Stimulated activated CD8-positive, alpha-beta memory T cell treated with anti-CD3 and anti-CD28 coated beads, Interleukin-4, amount 100 ng/mL, for 24 hours (primary cell): ENCODE measurements at places on chromosomes 13 and 19.

DNA sequence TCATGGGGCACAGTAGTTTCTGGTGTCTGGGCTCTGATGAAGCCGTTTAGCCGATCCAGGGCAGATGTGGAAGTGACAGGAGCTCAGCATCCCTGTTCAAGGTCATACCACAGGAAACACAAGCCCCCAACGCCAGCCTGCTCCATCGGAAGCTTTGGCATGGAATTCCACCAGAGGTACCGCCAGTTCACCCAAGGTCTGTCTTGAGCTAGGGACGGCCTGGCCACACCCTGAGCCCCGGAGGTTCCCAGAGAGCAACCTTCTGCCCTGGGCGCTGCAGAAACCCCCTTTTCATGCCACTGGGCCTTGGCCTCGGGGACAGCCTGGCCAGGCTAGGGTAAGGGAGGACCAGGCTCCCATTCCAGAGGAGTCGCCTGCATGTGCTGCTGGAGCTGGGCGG is 39.4 kb upstream of the TPM4 start:
- DNase-seq = no peak

GRCh38 chr13:38824342-38824741 is 137.5 kb downstream of the FREM2 start:
- DNase-seq = no peak

GRCh38 chr19:51194527-51195315 is 30.2 kb upstream of the CD33 start:
- no peak for DNase-seq

- no peak for DNase-seq
Measured at GRCh38 chr19:4322942-4323665, 15.5 kb downstream of the STAP2 start.

DNA sequence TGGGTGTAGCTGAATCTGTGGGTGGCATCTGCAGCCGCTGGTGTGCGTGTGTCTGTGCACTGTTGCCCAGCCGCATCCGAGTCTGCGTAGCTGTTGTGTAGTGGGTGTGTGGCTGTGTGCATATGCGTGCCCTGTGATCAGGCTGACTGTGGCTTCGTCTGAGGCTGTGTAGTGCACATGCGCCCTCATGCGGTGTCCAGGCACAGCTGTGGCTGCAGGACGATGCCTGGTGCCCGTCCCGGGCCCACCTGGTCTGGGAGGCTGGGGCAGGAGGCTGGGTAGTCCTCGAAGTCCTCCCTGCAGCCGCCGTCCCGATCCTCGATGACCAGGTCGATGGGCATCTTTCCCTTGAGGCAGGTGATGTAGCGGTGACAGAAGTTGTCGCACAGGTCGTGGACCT is 4.9 kb downstream of the MEIS3 start:
- DNase-seq = no peak

DNA sequence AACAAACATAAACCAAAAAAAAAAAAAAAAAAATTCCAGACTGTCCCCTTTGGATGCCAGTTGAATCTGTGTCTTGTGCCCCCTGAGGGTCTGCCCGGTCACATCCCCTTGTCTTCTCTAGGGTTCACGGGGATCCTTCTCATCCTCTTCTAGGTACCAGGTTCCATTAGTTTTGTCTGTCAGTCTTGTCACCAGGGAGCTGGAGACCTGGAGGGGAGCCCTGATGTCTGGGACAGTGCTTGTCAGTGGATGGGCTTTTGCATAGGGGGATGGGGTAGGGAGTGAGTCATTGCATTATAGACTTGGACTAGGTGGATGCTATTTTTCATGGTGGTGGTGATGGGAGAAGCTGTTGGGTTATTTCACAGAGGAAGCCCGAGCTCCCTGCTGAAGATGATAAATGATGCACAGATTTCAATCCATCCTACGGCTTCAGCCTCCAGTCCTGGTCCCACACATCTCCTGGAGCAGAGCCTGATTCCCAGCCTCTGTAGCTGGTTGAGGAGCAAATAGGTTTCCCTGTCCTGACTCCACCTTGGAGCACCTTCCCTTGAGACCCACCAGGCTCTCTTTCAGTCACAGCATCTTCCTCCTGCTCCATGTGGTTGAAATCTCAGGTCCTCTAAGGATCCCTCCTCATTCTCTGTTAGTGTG is 26.0 kb downstream of the WTIP start:
- no peak for DNase-seq

DNA sequence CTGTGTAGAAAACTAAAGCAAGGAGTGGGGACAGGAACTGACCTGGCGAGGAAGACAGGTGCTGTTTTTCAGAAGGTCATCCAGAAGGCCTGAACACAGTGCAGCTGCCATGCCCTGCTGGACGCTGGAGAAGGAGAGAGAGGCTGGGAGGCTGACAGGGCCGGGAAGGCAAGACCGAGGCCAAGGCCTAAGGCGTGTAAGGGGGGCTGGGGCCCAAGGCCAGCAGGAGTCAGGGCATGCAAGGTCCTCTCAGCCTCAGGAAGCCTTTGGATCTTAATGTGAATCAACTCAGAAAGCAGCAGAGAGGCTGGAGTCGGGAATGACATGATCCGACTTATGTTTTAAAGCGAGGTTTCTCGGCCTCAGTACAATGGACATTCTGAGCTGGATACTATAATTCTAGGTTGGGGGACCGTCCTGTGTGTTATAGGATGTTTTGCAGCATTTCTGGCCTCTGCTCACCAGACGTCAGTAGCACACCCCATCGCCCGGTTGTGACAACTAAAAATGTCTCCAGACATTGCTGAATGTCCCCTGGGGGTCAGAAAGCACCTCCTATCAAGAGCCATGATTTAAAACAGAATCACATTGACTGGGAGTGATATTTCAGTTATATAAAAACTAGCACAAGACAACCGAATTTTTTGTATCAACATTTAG is 530.4 kb downstream of the MYO16 start:
- no peak for DNase-seq

- no peak for DNase-seq
Measured at GRCh38 chr19:38831142-38831605, 420 bp downstream of the ECH1 start.
